ENCODE measurements at places on chromosomes 12 and 14.

- DNase-seq: no peak
These were observed 13.6 kb downstream of the ARHGEF40 start for GRCh38 chr14:21083565-21084325.

DNA sequence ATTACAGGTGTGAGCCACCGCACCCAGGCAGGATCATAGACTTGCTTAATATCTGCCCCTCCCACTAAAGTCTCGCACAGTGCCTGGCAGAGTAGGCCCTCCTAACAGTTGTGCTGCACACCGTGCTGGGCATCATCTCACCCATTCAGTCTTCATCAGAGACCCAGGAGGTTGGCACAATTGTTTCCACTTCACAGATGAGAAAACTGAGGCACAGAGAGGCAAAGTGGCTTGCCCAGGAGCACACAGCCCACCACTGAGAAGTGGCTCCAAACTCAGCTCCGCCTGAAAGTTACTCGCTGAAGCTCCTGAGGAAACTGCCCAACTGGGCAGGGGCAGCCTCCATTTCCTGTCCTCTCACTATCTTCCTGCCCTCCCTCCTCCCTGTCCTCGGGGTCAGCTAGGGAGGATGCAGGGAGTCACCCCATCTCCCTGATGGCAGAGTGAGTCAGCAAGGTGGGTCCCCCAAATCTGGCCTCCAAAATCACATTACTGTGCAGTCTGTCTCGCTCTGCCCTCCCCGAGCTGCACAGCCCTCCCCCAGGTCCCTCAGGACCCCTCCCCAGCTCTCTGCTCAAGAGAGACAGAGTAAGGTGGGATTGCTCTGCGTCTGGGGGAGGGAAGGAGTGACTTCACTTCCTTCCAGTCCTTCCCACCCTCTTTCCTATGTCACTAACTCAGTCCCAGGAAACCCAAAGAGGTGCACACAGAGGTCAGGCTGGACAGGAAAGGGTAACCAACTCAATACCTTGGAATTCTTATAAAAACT lies 5.7 kb downstream of the SLC8B1 start:
- DNase-seq: no peak

GRCh38 chr14:51445001-51445390 lies 204.9 kb downstream of the TMX1 start:
- DNase-seq: no peak

GRCh38 chr12:114476159-114476558 lies 70.2 kb upstream of the TBX5 start:
- no peak for DNase-seq

GRCh38 chr14:39447175-39447661 lies 15.0 kb upstream of the FBXO33 start:
- no peak for DNase-seq

GRCh38 chr12:132284827-132285741 lies 44.3 kb downstream of the GALNT9 start:
- DNase-seq: no peak

DNA sequence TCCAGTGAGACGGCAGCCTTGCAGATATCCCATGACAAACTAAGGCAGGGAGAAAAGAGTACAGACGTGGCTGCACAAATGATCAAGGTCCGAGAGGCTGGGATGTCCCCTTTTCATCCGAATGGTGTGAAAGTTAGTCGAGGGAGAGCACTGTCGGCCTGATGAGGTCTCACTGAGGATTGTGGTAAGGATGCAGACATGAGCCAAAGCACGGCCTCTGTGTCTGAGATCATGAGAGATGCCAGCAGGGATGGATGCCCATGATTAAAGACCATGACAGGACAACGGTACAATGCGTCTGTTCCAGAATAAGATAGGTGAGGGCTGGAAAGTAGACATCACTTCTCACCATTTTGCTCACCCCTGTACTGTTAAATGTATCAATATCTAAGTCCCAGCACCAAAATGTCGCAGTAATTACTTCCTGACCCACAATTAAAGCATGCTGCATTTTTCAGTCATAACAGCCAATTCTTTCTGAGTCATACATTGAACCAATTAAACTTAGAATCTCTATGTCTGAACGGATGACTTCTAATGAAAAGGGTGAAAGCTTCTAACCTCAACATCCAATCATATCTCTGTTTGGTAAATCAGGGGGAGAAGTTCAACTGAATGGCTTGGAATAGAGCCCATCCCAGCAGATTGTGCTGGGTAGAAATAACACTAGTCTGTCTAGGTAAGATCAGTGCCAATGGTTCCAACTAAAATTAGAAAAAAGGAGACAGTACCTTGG lies 249.6 kb upstream of the SOX5 start:
- no peak for DNase-seq

GRCh38 chr14:104435147-104436046 lies 144.2 kb upstream of the C14orf180 start:
- DNase-seq: no peak

DNA sequence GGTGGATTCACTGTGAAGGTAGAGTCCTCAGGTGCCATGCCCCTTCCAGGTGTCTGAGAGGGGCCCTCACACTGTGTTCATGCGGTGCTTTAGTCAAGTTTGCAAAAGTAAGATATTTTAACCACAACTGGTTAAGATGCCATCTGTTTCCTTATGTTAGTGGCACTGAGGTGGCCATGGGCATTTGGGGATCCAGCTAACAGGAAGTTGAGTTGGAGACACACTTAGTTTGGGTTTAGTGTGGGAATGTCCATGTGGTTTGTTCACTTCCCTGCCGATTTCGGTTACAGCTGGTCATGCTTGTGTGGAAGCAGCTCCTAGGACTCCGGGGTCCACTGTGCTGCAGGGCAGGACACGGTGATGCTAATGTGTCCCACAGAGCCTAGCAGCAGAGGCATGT lies 17.3 kb upstream of the ABHD12B start:
- no peak for DNase-seq

- no peak for DNase-seq
These were observed 35.5 kb downstream of the CACNA2D4 start for GRCh38 chr12:1882850-1883470.

DNA sequence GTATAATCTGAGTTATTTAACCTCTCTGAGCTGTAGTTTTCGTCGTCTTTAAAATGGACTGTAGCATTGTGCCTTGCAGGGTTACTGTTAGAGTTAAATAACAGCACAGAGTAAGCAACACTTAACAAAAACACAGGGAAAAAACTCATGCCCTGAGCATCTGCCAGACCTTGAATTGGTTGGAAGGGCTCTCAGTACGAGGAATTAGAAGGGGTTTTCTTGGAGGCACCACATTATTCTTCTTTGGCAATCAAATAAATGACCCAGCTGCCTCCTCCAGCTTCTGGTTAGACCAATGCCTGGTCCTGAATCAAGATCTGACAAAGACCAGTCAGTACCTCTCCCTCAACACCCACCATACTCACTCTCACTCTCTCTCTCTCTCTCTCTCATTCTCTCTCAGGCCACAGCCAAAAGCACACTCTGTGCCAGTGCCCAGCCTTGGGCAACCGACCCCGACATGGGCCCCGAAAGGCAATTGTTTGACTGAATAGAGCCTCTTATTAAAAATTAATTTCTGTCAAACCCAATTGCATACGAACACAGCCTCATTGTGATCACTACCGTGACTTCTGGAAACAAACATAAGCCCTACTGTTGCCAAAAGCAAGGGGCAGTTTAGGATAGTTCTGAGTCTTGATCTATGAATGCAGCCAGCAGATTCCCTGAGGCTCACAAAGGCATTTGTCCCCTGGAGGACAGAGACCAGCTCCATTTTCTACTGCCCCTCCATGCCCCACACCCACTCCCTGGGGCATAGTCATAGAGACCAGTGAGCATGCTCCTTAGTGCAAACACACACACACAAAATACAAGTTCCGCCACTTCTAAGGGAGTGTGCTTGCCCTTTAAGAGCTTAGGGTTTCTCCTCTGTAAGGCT lies 23.9 kb downstream of the DUSP6 start:
- DNase-seq: no peak

GRCh38 chr14:48401321-48401720 lies 725.9 kb upstream of the MDGA2 start:
- DNase-seq: no peak

- no peak for DNase-seq
These were observed 91.8 kb downstream of the SLC41A2 start for GRCh38 chr12:104866291-104866690.

GRCh38 chr14:74959596-74960180 lies 4.3 kb upstream of the PGF start:
- DNase-seq: no peak

DNA sequence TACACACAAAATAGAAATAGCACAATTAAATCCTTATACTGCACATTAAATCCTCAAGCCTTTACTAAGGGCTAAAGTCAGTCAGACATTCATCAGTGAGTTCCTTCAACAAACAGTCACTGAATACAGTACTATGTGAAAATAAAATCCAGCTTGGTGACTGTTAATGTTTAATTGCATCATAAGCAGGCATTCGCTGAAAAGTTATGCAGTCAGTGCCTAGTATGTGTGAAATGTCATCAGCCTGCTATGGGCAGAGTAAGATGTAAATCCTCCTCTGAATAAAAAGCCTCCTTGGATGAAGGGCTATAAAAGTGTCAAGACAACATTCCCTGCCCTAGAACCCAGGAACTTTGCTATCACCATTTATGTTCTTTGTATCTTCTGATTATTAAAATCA lies 116.4 kb downstream of the PRICKLE1 start:
- no peak for DNase-seq

GRCh38 chr12:3257411-3257810 lies 180.2 kb downstream of the TSPAN9 start:
- no peak for DNase-seq

- DNase-seq: no peak
These were observed 110.9 kb downstream of the KSR2 start for GRCh38 chr12:117857632-117858612.

DNA sequence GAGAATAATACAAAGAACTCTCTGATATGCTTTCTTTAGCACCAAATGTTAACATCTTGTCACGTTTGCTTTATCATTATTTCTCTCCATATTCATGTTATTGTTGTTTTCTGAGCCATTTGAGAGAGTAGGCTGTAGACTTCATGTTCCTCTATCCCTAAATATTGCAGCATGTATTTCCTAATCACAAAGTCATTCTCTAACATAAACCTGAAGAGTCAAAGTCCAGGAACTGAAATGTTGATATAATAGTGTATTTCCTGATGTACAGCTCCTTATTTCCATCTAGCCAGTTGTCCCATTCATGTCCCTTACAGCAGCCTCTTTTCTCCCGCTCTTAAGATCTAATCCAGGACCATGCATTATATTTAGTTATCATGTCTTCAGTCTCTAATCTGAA lies 72.8 kb downstream of the SPATS2 start:
- no peak for DNase-seq

DNA sequence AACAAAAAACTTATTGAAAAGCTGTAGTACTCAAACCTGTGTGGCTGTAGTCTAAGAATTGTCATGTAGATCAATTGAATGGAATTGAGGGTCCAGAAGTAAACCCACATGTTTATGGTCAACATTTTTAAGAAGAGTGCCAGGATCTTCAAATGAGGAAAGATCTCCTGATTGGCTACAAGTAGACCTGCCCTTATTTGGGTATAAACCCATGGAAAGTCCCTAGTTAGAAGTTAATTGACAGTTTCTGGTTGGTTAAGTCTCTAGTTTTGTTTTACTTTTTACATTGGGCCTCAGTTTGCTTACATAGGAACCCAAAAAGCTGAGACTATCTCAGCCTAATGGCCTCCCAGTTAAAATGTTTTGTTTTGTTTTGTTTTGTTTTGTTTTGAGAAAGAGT lies 91.9 kb upstream of the RESF1 start:
- DNase-seq: no peak

DNA sequence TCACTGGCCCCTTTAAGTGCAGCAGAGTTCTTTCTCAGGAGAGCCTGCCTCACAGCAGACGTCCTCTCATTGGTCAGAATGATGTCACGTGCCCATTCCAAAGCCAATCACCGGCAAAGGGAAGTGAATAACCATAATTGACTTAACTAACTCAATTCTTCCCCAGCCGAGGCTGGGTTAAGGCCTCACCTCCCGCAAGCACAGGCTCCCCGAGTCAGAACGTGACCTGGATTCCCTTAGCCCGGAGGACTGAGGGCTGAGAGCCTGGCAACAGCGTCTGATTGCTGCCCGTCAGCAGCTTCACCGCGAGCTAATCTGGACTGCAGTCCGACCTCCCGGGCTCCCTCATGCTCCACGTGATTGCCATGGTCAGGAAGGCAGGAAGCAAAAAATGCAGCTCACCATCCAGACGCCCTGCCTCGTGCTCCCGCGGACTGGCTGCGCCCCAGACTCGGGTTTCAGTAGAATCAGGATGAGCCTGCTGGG lies 92.1 kb upstream of the FZD10 start:
- no peak for DNase-seq

DNA sequence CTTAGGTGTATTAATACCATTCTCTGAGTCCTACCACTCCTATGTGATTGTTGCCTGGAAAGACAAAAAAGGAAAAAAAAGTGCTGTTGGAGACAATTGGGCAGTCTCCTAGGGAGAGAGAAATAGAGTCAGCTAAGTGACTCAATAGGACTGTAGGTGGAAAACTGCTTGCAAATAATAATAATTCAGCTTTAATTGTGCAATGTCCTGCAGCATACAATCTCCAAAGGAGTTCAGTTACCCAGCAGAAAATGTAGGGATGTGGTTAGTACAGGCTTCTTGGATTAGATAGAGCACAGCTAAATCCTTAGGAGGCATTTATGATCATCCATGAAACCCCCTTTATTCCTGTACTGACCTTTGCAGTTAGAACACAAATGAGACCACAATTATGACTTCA lies 3.0 kb upstream of the SRSF9 start:
- no peak for DNase-seq

DNA sequence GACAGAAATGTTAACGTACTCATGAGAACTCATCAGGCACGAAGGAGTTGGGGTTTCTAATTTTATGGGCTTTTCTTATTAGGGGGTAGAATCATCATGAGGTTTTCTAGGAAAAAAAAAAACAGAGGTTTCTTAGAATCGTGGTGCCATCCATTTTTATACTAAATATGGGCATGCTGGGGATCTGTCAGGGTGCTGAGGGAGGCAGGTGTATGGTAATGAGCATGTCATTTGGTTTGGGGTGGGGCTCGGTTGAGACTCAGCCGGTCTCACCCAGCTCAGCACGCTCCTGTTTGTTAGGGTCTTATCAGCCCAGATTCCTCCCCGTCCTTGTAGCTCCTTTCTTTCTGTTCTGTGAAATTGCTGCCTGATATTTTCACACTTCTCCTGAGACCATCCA lies 98.2 kb downstream of the DICER1 start:
- no peak for DNase-seq

GRCh38 chr12:71652656-71653055 lies 11.0 kb downstream of the ZFC3H1 start:
- DNase-seq: no peak

- DNase-seq: no peak
These were observed 157.9 kb downstream of the ZNF664 start for GRCh38 chr12:124130691-124131591.

DNA sequence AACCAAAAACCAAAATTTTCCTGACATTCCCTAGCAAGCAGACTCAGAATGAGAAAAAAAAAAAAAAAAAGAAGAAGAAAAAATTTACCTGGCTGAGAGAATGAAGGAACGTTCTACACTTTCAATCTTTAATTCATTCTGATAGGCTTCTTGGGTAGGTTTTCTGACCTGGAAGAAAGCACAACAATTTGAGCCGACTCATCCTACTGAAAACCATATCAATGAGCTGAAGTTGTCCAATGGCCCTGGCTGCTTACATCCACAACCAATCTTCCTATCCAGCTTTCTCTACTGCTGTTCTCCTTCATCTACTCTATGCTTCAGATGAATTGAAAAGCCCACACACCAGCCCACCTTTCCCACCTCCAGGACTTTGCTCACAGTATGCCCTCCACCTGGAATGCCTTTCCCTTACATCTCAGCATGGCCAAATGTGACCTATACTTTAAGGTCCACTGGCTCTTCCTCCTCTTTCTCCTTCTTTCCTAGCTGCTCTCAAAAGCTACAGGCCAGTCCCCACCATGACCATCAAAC lies 31.6 kb upstream of the NR2C1 start:
- no peak for DNase-seq

Measured in NCI-H1048 (cell line).